Sigmoid colon (tissue), 7 donors: ENCODE measurements at places on chromosomes 2 and 18.

DNA sequence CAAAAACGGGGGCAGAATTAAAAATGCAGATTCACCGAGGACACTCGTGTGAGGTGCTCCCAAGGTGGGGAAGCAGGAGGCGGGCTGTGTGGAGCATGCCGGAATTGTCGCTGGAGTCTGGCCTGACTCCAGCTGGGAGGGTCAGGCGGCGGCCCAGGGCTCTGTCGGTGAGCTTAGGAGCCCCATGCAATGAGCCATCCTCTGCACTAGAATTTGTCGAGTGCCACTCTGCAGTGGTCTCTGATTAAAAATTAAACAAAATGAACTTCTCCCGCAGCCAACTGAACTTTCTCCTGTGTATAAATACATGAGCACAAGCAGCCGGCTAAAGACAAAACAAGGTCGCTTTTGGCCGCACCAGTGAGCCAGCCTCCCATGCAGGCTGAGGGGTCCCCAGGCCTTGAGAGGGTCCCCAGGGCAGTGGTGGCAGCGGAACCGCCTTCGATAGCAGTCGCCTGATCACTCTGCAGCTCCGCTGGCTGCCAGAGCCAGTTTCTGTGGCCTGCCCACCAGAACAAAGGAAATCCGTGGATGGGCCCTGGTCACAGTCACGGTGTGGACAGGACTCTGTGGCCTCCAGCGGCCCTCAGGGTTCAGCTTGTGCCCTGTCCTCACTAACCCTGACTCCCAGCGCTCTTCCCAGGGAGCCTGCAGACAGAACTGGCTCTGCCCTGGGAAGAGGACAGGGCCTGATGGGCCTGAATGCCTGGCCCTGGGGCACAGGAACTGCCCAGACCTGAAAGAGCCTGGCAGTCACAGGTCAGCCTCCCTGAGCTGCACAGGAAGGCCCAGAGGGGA, 201.3 kb downstream of the EIPR1 start:
- DNase-seq: peak; percentile 48

DNA sequence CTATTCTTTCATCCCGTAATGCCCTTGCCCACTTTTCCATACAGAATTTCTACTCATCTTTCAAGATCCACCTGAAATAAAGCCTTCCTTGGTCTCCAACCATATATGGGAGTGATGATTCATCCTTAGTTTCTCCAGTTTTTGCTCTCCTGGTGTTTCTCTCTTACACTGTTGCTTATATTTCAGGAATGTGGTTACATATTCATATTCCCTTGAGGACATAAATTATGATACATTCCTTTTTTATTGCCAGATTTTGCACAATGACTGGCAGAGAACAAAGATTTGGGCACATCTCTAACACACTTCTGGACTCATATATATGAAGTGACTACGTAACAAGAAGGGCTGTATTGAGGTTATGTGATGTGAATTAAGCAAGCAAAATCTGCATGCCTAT, 1573.4 kb upstream of the NXPH2 start:
- no peak for DNase-seq

GRCh38 chr18:59853380-59853779, 46.4 kb upstream of the PMAIP1 start:
- DNase-seq: no peak

- DNase-seq: no peak
These were observed 109.4 kb upstream of the TMEM200C start for GRCh38 chr18:6004683-6005082.

GRCh38 chr2:98572676-98573075, 35.6 kb downstream of the COA5 start:
- no peak for DNase-seq

GRCh38 chr2:11421863-11422490, 44.0 kb downstream of the E2F6 start:
- no peak for DNase-seq

GRCh38 chr2:72883356-72883962, 3.7 kb upstream of the SPR start:
- DNase-seq: no peak

DNA sequence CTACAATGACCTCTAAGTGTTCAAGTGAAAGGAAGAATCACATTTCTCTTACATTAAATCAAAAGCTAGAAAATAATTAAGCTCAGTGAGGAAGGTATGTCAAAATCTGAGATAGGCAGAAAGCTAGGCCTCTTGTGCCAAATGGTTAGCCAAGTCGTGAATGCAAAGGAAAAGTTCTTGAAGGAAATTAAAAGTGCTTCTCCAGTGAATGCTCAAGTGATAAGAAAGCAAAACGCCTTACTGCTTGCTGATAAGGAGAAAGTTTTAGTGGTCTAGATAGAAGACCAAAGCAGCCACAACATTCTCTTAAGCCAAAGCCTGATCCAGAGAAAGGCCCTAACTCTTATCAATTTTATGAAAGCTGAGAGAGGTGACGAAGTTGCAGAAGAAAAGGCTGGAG, 932.3 kb upstream of the ACVR2A start:
- DNase-seq: no peak

GRCh38 chr2:10215393-10215935, 87.2 kb upstream of the HPCAL1 start:
- DNase-seq: no peak

DNA sequence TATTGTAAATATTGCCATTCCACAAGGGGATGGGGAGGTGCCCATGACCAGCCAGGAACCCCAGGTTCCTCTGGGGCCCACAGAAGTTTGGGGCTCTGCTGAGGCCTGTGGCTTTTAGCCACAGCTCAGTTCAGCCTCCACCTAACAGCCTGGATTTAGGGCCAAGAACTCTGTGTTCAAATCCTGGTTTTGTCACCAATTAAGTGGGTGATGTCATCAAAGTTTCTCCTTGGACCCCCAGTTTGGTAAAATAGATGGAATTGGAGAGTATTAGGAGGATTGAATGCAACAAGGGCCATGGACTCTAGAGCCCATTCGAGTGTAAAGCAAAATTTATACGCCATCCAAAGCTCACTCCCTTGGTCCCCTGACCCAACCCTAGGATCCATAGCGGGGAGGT, 3.2 kb upstream of the FEV start:
- no peak for DNase-seq

DNA sequence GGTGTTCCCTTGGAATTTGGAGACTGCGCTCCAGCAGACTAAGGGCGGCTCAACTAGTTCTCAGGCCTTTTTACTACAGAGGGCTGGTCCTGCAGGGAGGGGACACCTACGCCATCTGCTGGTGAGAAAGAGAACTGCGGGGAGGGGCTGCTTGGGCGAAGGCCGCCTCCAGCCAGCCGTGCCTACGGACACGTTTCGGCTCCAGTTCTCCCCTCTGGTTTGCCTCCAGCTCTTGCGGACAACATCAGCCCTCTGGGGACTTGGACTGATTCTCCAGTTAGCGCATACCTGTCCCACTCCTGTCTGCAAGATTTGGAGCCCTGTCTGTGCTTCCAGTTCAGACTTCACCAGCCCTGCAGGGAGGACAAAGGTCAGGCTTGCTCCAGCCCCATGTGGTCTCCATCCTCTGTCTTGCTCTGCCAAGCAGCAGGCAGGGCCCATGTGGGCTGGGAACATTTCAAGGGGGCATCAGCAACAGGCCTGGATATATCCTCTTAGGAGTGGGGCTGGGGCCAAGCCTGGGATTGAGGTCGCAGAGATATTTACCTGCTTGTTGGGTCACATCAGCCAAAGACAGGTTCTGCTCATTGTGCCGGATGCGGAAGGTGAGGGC, 10.3 kb downstream of the PTPRN start:
- peak; percentile 91 for DNase-seq

DNA sequence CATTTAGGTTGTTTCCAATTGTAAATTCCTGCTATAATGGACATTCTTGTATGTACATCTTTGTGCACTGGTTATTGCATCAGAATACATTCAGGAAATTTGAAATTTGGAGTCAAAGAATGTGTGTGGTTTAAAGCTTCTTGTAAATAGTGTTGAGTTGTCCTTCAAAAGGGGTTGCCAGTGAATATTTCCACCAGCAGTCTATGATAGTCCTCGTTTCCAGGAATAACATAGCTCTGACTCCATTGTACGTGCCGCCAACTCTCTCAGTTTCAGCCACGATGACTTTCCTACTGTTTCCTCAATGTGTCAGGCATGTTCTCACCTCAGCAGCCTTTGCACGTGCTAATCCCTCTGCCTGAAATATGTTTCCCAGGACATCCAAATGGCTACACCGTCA, 10.9 kb upstream of the HS6ST1 start:
- DNase-seq: no peak

- no peak for DNase-seq
These were observed 59.7 kb upstream of the ZC3H15 start for GRCh38 chr2:186426153-186427016.

DNA sequence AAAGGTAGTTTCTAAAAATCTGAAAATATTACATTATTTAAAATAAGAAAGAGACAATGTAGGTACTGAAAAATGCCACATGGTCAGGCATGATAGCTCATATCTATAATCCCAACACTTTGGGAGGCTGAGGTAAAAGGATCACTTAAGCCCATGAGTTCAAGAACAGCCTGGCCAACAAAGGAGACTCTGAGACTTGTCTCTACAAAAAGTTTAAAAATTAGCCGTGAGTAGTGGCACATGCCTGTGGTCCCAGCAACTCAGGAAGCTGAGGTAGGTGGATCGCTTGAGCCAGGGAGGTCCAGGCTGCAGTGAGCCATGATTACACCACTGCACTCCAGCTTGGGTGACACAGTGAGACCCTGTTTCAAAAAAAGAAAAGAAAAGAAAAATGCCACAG, 21.8 kb downstream of the ATAD2B start:
- DNase-seq: no peak

DNA sequence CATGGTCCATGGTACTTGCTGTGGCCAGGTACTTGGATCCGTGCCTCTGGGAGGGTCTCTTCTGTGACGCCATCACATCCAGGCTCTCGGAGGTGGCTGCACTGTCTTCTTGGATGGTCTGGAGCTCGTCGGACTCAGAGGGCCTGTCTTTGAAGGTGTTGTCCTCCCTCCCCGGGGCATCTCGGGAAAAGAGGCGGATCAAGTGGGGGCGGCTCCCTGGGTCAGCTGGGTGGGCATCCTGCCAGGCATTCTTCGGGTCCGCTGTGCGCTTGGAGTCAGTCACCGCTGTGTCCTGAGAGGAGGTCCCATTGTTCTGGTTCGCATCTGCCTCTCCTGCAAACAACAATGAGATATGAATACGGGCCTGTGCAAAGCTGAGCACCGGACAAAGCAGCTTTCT, 115.6 kb downstream of the MBP start:
- DNase-seq: no peak

DNA sequence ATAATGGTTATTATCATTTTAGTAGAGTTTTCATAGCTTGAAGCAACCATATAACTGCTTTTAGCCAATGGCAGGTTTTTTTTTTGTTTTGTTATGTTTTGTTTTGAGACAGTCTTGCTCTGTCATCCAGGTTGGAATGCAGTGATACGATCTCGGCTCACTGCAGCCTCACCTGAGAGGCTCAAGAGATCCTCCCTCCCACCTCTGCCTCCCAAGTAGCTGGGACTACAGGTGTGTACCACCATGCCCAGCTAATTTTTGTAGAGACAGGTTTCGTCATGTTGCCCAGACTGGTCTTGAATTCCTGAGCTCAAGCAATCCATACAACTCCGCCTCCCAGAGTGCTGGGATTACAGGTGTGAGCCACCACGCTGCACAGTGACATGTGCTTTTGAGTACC, 117.5 kb upstream of the GAREM1 start:
- DNase-seq: no peak

- DNase-seq: peak; percentile 84
These were observed 53.6 kb upstream of the EML6 start for GRCh38 chr2:54669677-54670484.

DNA sequence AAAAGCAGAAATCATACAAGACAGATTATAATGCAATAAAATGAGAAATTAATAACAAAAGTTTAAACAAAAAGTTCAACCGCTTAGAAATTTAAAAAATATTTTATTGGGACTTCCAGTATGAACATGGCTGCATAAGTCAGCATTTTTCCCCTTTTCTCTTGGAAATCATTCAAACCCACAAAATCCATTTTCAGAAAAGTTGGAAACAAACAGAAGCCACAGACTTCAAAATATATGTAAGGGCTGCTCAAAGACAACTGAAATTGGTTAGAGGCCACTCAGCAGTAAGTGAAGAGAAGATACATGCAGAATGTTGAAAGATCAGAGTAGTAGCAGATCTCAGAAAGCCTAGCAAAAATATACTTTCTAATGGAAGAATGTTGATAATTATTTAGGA, 194.0 kb downstream of the DYSF start:
- no peak for DNase-seq

- DNase-seq: no peak
These were observed 289.6 kb downstream of the NR4A2 start for GRCh38 chr2:156042895-156043294.

DNA sequence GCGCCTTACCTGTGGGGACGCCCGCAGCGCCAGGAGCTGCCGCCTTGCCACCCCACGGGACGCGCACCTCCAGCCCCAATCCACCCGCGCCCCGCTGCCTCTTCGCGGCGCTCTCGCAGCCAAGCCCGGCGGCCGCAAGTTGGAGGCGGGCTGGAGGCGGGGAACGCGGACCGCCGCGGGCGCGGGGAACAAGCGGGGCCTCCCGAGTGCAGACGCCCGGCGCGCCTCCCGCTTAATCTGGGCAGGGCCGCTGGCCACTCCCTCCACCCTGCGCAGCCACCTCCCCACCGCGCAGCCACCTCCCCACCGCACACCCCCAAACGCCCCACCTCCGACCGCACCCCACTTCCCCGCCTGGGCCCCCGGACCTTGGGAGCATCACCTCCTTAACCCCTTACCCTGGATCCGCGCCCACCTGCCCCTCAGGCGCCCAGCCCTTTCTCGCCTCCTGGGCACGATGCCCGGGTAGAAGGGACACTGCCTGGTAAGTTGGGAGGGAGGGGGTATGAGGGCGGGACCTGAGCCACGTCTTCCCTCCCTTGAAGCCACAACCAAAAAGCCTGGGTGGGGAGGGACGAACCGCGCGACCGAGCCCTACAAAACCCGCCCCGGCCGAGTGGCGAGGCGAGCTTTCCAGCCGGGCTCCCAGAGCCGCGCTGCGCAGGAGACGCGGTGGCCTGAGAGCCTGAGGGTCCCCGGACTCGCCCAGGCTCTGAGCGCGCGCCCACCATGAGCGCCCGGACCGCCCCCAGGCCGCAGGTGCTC, at the start of the genes COL4A3 and COL4A4:
Gene COL4A3 (plus strand): TSS at position 627 of the 765 bp plus-strand sequence. CDS start 103 bp downstream, at position 730.
Gene COL4A4 (minus strand): TSS at position 208 of the 765 bp plus-strand sequence. CDS start 16,722 bp downstream, outside the sequence.
- DNase-seq: peak; percentile 67

- no peak for DNase-seq
These were observed 96.8 kb downstream of the MCFD2 start for GRCh38 chr2:46818819-46819218.

DNA sequence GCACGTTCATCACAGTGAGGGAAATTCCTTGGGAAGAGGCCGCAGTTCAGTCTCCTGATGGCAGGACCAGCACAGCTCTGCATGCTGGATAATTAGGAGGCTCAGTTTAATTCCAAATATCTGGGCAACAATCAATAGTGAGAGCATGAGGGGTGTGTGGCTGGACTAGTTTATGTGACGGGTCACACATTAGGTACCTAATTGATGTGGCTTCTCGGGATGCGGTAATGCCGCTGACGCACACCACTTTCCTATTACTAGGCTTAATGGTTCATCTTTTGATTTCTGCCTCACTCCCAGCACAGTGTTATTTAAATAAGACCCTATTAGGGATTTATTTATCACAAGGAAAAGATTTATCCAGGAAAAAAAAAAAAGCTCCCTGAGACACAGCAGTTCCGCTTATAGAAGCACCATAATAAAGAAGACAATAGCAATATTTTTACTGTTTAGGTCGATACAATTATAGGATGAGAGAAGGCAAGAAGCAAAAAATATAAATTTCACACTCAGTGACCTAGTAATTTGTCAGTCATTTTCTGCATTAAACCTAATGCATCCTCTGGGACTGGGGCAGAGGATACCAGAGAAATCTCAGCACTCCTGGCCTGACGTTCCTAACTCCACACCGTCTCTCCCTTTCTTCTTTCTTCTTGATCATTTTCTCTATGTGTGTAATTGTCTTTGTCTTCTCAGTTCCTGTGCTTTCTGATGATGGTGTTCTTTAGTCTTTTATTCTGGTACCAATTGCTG, 264.7 kb upstream of the SLC14A2 start:
- no peak for DNase-seq
